ENCODE measurements at places on chromosomes 3 and 15.

DNA sequence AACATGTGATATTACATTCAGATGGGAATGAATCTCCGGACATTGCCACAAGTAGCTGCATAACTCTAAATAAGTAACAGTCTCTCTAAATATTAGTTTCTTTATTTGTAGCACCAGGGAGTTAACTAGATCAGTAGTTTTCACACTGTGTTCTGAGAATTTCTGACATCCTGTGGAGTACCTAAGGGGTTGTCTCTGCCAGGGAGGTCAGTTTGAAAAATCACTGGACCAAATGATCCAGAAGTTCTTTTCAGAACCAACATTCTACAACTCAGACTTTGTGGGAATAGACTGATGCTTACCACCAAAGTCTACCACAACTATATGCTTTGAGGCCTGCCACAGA, 9.0 kb upstream of the ILDR1 start:
- no peak for DNase-seq

- DNase-seq = no peak
Observed at GRCh38 chr3:113165841-113166240, 45.5 kb upstream of the BOC start.

- DNase-seq = no peak
Observed at GRCh38 chr15:74041311-74041756, 41.0 kb downstream of the GOLGA6A start.

DNA sequence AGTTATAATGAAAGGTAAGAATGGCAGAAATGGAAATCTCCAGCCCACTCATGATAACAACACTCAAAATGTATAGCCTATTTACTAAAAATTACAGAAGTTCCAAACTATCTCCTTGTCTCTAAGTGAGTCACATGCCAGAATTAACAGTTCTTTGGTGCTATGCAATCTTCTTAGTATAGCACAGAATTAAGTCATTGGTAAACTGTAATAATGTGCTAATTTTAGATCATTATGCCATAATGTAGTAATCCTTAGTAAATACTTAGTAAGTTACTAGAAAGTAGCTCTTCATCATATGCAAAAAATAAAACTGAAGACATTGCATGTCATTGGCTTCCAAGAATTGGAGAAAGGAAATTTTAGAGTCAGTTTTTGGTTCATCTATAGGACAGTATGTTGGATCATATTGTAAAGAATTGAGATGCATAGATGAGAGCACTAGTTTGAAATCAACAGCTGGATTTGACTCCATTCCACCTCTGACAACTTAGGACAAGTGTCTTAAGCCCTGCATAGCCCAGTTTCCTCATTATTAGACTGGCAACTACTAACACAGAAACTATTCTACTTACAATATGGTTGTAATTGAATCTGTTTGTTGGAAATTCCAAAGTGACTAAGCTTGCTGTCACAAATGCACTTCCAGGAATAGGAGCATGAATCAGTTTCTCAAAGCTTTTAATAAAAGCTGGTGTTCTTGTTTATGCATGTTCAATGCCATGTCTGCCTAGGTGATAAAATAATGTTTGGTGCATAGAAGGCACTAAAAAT, 40.1 kb upstream of the CD47 start:
- DNase-seq = no peak

DNA sequence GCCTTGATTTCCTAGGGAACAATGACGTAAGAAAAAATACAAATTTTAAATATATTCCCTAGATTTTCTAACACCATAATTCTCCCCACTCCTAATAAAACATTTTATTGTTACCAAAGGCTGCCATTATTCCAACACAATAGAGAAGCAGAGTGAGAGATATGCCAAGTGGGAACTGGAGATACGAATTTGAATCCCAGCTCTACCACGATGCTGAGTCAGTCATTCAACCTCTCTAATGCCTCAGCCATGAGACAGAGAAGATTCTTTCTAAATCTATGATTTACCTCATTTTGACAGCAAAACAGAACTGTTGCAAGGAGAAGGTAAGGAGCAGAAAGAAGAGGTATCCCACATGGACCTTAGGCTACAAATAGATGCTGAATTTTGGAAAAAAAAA, 112.5 kb downstream of the IGF2BP2 start:
- DNase-seq = no peak

GRCh38 chr3:66483006-66483405, 17.8 kb downstream of the LRIG1 start:
- no peak for DNase-seq

DNA sequence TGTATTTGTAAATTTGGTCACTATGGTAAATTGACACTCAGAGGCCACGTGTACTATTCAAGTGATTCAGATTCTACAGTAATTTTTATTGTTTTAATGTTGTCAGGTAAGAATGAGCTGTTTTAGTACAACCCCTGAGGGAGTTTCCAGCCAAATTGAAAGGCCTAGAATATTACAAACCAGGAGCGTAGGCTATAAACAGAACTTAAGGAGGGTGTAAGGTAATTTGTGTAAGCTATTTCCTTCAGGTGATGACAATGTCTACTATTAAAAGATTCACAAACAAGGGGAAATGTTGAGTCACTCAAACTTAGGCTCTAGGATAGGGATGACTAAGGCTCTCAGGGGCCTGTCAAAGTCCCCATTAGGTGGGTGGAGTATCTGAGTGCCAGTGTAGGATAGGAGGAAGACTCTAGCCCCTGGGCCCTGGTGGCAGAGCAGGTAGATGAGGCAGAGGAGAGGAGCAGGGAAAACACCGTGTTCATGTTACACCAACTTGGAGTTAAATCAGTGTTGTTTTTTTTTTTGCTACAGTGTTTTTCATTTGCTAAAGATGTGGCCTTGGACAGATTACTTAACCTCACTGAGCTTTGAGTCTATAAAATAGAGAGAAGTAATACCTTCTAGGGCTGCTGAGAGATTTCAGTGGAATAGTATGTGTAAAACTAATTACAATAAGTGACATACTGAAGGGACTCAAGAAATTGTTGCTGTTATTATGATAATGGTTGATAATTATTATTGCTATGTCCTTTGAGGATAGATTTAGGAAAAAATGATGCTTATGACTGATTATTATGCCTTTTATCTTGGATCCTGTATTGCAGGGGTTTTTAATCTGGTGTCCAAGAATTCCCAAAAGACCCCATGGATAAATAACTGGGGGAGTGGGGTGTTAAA, 10.3 kb downstream of the TM4SF1 start:
- no peak for DNase-seq

DNA sequence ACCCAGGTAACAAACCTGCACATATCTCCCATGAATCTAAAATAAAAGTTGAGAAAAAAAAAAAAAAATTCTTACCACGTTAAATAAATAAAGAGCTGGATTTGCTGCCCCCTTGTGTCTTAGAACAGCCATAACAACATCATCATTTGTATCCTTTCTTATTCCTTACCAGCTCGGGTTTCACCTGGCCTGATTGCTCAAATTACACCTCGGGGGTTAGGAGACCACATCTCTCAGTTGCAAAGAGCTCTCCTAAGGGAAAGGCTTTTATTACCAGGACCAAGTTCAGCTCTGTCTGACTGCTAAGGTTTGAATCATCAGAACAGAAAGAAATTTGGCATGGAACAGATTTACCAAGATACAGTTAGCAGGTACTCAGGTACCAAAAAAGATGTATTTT, 25.8 kb upstream of the RPL39L start:
- DNase-seq = no peak

GRCh38 chr15:89805241-89806209, 9.1 kb downstream of the ANPEP start:
- DNase-seq = no peak

DNA sequence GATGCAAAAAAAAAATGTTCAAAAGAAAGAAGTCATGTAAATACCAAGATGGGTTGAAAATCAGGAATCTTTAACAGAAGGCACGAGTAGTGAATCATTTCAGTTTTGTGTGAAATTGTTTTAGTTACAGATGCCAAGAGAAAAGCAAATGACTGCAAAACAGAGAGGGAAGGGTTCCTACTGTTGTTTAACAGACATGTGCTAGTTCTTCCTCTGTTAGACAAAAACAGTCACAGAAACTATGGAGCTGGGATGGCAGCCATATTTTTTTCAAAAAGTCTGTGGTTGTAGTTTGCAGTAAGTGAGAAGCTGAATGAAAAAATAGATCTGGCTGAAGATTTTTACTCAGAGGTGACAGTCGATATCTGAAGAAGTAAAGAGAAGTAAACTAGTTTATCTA, 511.9 kb downstream of the ZIC1 start:
- no peak for DNase-seq

GRCh38 chr3:153855772-153856171, 265.4 kb upstream of the ARHGEF26 start:
- DNase-seq = no peak

DNA sequence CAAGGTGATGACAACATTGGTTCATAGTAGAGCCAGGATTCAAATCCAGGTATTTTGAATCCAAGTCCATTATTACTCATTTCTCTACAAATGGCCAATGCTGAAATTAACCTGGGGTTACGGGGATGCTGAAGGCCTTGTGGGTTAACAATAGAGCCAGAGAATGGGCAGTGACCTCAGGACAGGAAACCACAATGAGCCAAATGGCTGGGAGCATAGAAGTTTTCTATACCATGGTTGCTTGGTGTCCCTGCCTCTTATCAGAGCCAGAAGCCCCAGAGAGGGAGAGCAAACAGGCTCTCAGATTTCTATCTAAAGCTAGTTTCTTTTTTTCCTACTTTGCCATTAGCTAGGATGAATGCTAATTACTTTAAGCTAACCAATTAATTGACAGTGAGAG, 82.3 kb downstream of the TNIK start:
- no peak for DNase-seq

GRCh38 chr15:57589281-57589680, 2.4 kb upstream of the MYZAP start:
- DNase-seq = no peak

DNA sequence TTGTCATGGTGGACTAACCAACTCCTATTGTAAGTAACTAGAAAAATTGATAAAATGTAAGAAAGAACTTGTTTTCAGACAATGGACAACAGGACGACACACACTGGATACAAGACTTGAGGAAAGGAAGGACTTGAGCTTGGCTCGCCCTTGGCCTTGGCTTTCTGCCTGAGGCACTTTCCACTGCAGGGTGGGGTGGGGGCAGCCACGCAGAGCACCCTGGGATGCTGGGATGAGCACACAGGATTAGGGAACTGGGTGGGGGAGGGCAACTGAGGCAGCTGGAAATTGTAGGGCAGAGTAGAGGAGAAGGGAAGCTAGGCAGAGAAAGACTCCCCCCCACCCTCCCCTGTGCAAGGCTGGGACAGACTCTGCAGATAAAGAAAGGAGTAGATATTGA, 25.5 kb upstream of the HHATL start:
- no peak for DNase-seq

DNA sequence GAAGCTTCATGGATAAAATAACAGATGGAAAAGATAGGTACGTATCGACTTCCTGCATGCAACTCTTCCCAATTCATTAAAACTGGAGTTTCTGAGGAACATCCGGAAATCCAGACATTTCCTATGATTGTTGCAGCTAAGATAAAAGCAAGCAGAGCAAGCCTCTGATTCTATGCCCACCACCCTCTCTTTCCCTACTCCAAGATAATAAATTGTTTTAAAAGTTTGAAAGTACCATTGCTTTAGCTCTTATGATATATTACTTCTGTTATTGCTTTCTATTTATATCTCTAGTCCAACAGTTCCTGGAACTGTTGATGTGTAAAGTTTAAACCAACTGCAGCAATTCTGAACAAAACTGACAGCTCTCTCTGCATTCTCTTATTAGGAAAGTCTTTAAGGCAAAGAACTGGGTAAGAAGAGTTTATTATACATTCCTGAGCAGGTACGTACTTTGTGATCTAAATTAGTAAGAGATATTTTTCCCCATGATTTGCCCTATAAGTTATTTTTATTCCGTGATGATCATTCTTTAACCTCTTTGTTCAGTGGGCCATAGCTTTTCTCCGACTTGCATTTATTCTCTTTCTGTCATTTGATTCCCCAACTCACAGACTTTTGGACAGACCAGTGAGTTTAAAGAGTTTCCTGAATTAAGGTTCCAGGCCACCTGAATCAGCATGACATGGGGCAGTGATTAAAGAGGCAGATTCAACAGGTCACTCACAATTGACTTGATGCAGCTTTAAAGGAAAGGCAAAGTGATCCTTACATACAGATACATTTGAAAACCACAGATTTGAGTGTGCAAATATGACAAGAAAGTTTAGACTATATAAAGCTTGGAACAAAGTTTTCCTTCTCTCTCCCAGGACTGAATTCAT, 94.2 kb upstream of the THRB start:
- no peak for DNase-seq

DNA sequence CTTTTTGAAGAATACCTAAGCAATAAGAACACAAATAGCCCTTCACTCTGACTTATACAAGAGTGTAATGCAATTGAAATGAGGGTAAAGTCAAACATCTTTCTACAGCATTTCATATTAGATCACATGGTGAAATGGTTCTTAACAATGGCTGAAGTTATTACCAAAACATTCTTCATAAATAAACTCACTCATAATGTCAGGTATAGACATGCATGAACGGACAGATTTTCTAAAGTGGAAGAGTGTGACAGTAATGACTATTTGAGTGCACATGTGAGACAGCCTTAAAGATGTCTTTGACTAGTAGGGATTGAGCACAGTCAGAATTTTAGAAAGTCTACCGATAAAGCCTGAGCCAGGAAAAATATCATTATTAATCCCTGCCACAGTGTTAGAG, 471.0 kb downstream of the ZPLD1 start:
- no peak for DNase-seq

- DNase-seq = no peak
Observed at GRCh38 chr3:86645756-86646155, 345.2 kb downstream of the VGLL3 start.

GRCh38 chr15:84889313-84889990, 5.0 kb downstream of the SLC28A1 start:
- no peak for DNase-seq

GRCh38 chr3:22585504-22585903, 617.6 kb upstream of the UBE2E2 start:
- no peak for DNase-seq

DNA sequence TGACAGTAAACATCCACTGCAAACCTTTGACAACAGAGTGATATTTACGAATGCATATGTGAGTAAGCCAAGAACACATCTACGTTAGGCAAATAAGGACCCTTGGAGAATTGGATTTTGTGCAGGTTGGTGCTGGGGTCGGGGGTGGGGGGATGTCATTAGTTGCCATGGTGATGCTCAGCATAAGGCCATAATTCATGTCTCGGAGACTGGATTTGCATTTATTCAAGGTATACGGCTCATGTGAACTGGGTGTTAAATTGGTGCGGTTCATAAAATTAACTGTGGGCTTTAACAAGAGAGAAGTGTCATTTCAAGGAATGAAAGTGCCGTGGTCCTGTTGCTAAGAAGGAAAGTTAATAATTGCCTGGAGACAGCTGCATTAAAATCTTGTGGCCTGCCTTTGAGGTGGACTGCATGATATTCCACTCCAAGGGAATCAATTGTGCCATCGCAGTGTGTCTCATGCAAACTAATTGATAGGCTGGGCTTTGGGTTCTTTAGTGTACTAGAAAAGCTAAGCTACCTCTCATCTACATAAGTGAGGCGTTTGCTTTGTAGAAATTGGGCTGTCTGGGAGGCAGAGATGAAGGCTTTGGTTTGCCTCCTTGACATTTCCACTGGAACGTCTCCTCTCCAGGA, 228.9 kb upstream of the FEZF2 start:
- no peak for DNase-seq

- no peak for DNase-seq
Observed at GRCh38 chr15:59434481-59434880, 3.5 kb upstream of the FAM81A start.

- no peak for DNase-seq
Observed at GRCh38 chr3:9945358-9945757, 6.8 kb downstream of the PRRT3 start.

GRCh38 chr3:115657168-115657567, 33.9 kb downstream of the GAP43 start:
- DNase-seq = no peak
